ENCODE measurements at places on chromosomes 3 and 15.

DNA sequence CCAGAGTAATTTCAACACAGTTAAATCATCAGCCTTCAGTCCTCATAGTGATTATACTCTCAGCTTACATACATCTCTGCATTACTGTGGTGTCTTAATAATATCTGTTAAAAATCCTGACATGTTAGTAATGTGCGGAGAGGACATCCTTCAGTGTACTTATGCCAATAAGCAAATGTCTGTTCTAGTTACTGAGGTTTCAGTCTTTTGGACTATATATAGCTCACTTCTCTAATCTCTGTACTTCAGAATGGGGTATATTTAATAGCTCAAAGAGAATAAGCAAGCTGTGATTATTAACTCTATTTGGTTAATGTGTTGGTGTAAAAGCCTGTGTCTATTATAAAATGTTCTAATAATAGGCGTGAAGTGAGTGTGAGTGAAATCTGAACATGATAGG lies 28.9 kb upstream of the OSTN start:
- no peaks in the 10 kb centered on the region for H3K4me1 ChIP-seq
- no peaks in the 10 kb centered on the region for H3K36me3 ChIP-seq
- H3K4me3 ChIP-seq, result no peak overlapping the region
- no peaks in the 10 kb centered on the region for H3K27me3 ChIP-seq

DNA sequence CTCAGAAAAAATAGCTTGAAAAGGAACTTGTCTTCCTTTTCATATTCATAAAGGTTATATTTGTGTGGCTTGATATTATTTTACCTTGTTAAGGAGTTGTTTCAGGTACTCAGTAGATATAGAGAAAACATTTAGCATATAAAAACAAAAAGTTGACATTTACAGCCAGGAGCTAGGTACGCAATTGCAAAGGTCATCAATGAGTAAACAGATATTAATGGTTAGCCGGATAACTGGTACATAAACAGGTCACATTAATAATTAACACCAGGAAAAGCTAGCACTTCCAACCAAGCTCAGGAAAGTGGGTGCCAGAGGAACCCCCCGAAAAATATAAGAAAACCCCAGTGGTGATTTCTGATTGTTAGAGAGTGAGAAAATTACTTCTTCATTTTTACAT lies 146.6 kb upstream of the NR2F2 start:
- no peaks in the 10 kb centered on the region for H3K27me3 ChIP-seq
- no peaks in the 10 kb centered on the region for H3K36me3 ChIP-seq
- peaks cover 4% of the 10 kb centered on the region for H3K4me1 ChIP-seq
- no peak overlapping the region for H3K4me3 ChIP-seq

DNA sequence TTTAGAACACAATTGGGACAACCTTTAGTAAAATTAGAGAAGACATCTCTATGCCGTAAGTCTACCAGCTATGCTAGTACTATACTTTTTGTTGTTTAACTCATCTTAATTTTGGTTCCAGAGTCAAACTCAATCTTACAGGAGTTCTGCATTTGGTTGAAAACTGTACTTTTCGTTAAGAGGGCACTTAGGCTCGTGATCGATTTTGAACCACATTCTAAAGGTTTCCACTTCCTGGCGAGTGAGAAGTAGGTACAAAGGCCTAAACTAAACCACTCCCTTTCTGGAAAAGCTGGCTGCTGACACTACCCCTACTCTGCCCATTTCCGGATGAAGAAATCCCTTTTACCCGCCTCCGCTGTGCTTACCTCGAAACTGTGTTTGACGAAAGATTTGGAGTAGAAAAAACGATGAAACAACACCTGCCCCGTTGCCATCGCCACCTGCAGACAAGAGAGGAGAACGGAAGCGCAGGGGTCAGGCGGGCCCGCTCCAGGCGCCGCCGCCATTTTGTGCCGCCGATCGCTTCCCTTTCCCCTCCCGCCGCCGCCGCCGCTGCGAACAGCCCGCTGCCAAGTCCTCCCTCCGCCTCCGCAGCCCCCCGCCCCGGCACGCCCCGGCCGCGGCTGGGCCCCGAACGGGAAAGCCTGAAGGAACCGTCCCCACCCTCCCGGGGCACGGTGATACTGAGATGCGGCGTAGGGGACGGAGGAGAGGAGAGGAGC lies 748 bp downstream of the CCNL1 start:
- H3K4me3 ChIP-seq, result peak overlapping the region; percentile 100
- no peaks in the 10 kb centered on the region for H3K27me3 ChIP-seq
- peak overlapping the region; percentile 100 for H3K27ac ChIP-seq
- DNase-seq, result peak; percentile 88

DNA sequence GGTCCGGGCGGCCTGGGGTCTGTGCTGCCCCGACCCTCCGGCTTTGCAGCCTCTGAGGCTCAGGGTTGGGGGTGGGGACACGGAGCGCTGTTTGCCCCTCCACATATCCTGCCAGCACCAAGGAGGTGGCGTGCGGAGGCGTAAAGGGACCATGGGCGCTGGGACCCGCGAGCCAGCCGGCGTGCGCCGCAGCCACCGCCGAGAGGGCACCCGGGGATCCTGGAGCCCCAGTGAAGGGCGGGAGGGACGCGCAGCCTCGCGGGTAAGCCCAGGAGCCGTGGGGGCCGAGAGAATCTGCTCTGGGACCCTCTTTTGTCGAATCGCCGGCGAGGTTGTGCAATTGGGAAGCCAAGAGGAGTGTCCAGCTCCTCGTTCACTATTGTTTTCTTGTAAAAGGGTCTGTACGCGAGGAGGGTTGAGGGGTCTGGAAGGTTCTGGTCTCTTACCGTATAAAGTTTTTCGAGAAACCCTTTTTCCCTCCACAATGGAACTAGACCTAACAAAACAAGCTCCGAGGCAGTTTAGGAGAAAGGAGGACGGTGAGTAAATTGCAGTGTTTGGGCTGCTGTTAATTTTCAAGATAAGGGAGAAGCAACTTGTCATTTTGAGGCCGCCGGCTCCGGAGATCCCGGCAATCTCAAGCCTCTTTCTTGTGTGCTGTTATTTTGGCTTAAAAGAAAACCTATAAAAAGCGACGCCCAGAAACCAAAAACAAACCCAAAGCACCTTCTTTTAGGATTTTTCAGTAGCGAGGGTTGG lies 29.9 kb upstream of the ST3GAL6 start:
- no peaks in the 10 kb centered on the region for H3K4me1 ChIP-seq
- H3K27me3 ChIP-seq, result peaks cover 26% of the 10 kb centered on the region
- H3K36me3 ChIP-seq, result no peaks in the 10 kb centered on the region

All from small intestine (tissue), 16 donors.